ENCODE measurements at places on chromosomes 4 and X.
A peak's percentile ranks its signal among the peaks of the same experiment; 100 is the strongest.

- DNase-seq = no peak
Observed at GRCh38 chr4:188603646-188604045, 464.4 kb downstream of the TRIML1 start.

GRCh38 chrX:70134116-70134477, 850 bp downstream of the IGBP1 start:
- DNase-seq = no peak

DNA sequence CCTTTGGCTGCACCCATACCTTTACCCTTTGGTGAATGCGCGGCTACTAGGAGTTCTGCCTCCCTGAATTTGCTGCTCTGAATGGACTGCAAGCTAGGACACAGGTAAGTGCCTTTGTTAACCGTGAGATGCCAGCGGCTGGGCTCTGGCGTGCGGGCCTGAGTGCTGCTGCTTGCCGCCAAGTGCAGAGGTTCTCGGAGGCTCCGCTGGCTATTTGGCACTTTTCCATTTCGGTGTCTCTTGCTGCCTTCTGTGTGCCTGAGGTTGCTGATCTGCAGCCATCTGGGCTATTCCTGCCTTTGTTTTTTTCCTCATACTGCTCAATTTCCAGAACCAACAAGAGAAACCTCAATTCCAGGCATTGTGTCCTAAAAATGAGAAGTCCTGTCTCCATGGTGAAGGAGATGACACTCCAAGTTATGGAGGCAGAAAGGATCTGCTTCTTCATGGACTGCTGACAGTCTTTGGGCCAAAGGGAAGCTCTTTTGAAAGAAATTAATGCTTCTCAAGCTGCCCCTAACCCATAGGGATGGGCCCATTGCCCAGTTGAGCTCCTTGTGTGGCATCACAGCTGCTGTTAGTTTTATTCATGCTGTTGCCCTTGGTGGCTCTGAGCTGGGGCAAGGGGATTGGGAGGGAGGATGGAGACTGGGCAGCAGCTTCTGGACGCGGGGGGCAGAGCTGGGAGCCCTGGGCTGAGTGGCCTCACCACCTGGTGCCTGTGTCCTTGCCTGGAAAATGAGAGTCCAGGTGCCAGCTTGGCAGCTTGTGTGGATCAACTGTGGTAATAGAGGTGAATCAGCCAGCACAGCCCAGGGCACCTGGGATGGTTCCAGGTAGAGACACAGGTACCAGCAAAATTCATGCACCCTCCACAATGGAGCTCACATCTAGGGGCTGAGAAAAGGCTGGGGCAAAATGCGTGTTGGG, 3.8 kb upstream of the TBC1D14 start:
- peak; percentile 70 for DNase-seq

DNA sequence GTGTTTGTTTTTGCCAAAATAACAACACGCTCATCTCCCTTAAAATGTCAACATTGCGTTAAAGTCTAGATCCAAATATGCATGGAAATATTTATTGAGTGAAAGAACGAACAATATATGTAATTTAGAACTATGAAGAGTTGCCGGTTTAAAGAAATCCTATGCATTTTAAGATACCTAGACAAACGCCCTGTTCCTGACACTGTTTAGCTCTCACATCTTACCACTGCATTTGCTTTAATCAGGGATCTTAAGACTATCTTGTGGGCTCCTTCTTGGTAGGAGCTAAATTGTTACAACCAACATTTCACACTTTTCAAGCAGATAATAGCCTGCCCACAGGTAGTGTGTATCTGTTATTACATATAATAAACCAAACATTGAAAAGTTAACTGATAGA, 96.6 kb upstream of the RPS6KA3 start:
- DNase-seq = no peak

- DNase-seq = no peak
Observed at GRCh38 chr4:187307131-187307530, 583.5 kb upstream of the FAT1 start.

- no peak for DNase-seq
Observed at GRCh38 chr4:118798658-118799057, 37.3 kb downstream of the SEC24D start.

GRCh38 chrX:6460893-6461490, 73.9 kb downstream of the VCX3A start:
- no peak for DNase-seq

GRCh38 chr4:141860974-141861373, 224.6 kb downstream of the IL15 start:
- DNase-seq = no peak

DNA sequence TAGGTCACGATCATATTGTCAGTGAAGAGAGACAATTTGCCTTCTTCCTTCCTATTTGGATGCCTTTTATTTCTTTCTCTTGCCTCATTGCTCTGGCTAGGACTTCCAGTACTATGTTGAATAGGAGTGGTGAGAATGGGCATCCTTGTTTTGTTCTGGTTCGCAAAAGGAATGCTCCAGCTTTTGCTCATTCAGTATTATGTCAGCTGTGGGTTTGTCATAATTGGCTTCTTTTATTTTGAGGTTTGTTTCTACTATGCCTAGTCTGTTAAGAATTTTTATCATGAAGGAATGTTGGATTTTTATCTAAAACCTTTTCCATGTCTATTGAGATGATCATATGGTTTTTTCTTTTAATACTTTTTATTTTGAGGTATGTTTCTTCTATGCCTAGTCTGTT, 152.3 kb upstream of the MAD2L1 start:
- no peak for DNase-seq

GRCh38 chr4:4721636-4722035, 137.8 kb upstream of the MSX1 start:
- DNase-seq = no peak

DNA sequence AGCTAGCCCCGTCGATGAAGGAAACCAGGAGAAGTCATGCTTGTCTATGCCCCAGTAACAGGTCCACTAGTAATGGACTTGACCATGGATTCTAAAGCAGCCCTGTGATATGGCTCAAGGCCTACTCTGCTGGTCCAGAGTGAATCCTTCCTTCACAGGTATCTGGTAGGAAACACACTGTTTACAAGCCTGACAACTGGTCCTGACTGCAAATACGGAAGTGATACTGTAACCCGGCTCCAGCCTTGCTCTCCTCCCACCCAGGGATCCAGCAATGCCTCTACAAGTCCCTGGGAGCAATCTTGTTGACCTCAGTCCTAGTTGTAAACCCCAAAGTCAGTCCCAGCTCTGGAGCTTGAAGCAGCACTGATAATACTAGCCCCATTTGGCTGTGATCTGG, 239.2 kb upstream of the GRID2 start:
- no peak for DNase-seq

- DNase-seq = no peak
Observed at GRCh38 chr4:20266215-20267082, 14.7 kb downstream of the SLIT2 start.

DNA sequence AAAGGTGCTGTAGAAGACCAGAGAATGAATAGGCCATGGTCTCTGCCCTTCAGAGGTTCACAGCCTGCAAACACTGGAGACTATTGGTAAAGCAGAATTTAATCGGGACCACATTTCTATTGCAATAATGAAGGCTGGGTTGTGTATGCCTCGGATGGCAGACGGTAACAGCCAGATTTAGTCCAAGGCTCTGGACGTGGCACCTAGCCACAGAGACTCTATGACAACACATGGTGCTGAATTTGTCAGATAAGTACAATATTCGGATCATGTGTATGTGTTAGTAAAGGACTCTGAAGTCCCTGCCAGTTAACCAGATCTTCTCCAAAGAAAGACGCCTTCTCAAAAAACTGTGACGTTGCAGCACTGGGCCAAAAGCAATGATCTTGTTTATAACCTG, 129.0 kb downstream of the DCTD start:
- no peak for DNase-seq

DNA sequence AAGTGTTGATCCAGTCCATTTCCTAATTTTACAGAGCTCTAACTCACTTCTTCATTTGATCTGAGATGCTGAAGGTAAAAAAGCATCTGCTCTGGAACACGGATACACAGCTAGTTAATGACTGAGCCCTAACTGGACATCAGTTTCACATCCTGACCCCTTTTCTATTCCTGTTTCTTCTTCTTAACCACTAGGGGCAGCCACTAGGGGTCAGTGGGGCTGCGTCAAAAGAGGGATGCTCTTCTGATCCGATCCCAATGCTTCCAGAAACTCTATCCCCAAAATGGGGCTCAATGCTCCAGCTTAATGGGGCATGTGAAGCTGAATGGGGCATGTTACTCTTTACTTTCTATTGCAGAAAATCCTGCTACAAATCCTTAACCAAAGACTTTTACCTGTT, 33.4 kb upstream of the PHKA2 start:
- DNase-seq = no peak

- no peak for DNase-seq
Observed at GRCh38 chr4:90162566-90162965, 35.4 kb downstream of the CCSER1 start.

DNA sequence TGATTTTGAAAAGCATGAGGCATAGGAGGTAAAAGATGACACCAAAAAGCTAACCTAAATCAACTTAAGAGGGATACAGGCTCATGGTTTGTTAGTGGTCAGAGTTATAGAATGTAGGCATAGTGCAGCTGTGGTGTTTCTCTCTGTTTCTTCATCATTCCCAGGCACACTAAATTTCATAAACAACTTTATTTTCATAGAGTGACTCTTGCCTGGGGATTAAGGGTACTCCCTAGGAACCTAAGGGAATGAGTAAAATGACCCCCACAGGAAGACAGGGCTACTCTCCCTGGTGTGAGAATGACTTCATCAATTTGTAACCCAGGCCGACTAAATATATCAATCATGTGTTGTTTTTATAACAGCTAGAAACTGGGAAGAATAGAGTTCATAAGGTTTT, 11.1 kb downstream of the FABP2 start:
- DNase-seq = no peak

DNA sequence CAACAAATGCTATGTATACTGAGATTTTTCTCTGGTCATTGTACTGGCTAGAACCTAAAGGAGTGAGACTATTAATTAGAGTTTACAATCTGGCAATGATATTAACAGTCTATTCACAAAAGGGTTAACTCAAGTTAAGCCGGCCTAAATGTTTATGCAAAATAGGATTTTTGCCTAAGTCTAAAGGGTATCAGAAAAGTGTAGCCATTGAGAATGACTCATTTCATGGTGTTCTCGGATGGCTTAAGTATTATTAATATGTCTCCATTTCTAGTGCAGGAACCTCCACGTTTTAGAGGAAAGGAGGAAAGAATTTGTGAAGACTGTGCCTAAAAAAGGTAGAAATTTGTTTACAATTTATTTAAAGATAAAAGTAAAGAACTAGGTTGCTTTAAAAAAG, 29.8 kb downstream of the DYNLT3 start:
- no peak for DNase-seq

GRCh38 chrX:37287741-37288444, 61.3 kb upstream of the PRRG1 start:
- DNase-seq = no peak

- no peak for DNase-seq
Observed at GRCh38 chr4:133483600-133484246, 334.6 kb downstream of the PCDH10 start.

GRCh38 chrX:70168238-70169188, 8.8 kb upstream of the DGAT2L6 start:
- no peak for DNase-seq

DNA sequence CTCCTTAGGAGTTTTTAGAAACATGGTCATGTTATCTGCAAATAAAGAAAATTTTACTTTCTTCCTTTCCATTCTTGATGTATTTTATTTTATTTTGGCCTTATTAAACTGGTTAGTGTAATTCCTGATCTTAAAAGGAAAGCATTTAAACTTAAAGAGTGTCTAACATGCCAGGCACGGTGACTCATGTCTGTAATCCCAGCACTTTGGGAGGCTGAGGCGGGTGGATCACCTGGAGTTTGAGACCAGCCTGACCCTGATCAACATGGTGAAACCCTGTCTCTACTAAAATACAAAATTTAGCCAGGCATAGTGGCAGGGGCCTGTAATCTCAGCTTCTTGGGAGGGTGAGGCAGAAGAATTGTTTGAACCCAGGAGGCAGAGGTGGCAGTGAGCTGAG, 281.3 kb downstream of the PTTG2 start:
- no peak for DNase-seq

GRCh38 chr4:64200001-64200555, 209.2 kb downstream of the TECRL start:
- no peak for DNase-seq

GRCh38 chrX:35076061-35076460, 133.5 kb downstream of the FAM47B start:
- DNase-seq = no peak

DNA sequence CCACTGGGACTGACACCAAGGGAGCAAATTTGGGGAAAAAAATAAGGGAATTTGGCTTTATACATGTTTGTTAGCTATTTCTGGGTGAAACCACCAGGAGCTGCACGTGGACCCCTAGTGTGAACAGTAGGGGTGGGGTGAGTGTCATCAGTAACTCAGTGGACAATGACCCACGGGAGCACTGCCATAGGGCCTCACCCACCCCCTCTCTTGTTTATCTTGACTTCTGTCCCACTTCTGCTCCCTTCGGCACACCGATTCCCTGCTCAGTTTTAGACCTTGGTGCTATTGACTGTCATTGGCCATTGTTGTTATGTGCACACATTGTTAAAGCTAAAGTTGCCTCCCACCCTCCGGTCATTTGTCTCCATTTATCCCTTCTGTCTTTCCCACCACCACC, 9.0 kb downstream of the ACOX3 start:
- DNase-seq = no peak

GRCh38 chrX:76657499-76657898, 230.0 kb downstream of the MAGEE1 start:
- no peak for DNase-seq

DNA sequence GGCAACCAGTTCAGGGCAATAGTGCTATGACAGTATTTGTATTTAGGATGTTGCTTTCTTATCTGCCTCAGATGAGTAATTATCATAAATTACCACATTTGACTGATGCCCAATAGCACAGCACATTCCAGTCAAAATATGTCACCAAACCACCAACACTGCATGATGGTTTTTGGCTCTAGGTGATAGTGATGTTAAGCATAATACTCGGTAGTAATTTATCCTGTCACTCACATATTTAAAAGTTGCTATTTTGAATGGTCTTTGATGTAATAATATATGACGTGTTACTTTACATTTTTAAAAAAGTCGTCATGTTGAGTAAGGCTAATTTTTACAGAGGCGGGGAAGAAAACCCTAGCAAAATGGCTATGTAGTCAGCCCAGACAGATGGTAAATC, 42.5 kb downstream of the UNC5C start:
- no peak for DNase-seq

DNA sequence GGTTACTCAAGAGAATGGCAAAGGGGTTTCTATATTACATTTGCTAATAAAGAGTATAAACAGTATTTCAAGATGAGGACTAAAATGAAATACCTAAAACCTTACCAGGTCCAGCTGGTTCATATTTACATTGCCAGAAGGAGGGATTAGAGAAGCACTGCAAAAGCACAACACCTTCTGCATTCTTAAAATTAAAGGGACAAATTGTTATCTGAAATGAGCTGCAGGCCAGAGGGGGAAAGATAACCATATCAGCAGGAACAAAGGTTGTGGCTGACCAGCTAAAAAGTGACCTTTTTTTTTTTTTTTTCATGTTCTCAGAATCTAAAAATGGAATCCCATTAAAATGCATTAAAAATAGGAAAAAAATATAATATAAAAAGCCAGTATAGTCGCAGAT, 39.7 kb downstream of the AFF2 start:
- no peak for DNase-seq

- DNase-seq = no peak
Observed at GRCh38 chr4:2934077-2934812, 29.0 kb downstream of the NOP14 start.
